Activated T-cell treated with anti-CD3 and anti-CD28 coated beads, Interleukin-2, amount 50 U/mL, for 24 hours (primary cell): ENCODE measurements at places on chromosomes 4 and X.

GRCh38 chrX:37746218-37746941 lies 33.5 kb upstream of the CYBB start:
- peak; percentile 45 for DNase-seq

- no peak for DNase-seq
These were observed 10.2 kb upstream of the YIPF6 start for GRCh38 chrX:68488657-68489056.

GRCh38 chr4:133555671-133556070 lies 406.6 kb downstream of the PCDH10 start:
- DNase-seq: no peak

- DNase-seq: no peak
These were observed 153.5 kb downstream of the SLC10A7 start for GRCh38 chr4:146368209-146368608.

GRCh38 chr4:1178300-1179088 lies 6.1 kb upstream of the SPON2 start:
- no peak for DNase-seq

GRCh38 chr4:13378973-13379759 lies 105.0 kb downstream of the RAB28 start:
- no peak for DNase-seq

DNA sequence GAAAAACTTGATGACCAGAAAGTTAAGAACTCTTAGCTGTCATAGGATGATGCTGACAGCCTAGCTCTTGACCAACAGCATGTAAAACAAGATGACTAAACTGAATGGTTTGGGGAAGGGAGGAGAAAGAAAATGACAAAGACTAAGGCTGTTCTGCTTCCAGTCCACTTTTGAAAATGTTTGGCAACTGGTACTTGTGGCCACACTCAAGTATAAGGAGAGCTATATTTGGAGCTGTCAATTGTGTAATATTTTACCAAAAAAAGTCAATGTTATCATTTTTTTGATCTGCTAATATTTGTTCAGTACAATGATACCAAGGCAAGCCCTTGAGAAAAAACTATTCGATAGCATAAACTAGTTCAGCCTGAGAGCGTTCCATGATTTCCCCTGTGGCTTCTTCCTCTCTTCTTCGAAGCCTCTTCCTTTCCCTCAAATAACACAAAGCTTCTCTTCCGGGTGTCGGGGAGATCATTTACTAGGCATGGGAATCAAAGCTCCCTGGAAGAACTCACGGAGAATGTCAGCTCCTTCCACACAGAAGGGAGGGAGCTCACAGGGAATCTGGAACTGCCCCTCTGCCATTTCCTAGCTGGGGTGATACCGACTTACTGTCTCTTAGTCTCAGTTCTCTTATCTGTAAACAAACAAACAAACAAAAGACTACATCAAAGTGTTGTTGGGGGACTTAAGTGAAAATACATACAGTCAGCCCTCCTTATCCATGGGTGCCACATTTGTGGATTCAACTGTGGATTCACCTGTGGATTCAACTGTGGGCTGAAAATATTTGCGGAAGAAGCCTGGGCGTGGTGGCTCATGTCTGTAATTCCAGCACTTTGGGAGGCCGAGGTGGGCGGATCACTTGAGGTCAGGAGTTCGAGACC lies 82.6 kb downstream of the SCD5 start:
- DNase-seq: no peak

- DNase-seq: no peak
These were observed 24.4 kb upstream of the ZNF718 start for GRCh38 chr4:99863-100262.

GRCh38 chr4:32551943-32552342 lies 1831.8 kb downstream of the PCDH7 start:
- no peak for DNase-seq

GRCh38 chrX:63658920-63659319 lies 126.1 kb downstream of the ARHGEF9 start:
- DNase-seq: no peak

DNA sequence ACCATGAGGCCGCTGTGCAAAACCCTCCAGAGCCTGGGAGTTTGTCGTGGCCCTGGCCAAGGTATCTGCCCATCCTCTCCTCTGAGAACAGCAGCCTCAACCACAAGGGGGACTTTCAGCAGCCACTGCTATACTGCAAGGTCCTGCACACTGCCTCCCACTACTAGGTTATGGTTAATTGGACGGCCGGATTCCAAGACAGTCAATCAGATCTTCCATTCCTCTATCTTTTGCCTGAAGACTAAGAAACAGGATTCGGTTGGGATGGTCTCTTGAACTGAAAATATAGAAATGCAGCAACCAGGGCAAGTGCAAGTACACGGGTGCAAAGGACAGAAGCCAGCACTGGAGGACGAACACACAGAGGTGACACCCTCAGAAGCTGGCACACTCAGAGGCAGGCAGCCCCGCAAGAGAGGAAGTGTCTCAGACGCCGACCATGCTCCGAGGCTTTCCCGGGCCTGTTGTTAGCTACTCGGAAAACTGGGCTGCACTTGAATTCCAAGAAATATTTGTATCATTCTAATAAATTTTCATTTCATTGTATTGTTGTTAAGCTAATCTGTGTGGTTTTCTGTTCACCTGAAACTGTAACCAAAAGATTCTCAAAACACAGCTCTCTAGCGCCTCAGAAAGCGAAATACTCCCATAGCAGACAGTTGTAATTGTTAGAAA lies 63.3 kb downstream of the AFAP1 start:
- DNase-seq: peak; percentile 58

DNA sequence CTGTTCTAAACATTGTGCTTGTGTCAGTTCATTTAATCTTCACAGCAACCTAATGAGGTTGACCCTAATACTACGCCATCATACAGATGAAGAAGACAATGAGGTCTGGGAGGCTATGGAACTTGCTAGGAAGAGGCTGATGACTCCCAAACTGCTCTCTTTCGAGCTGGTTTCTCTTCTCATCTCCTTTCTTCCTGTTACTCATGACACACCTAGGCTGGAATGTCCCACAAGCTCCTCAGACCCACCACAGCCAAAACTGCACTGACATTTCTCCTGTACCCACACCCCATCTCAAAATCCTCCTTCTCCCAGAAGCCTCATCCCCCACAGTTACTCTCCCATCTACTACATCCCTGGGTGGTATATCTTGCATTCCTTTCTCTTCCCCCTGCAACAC lies 27.4 kb upstream of the PJA1 start:
- DNase-seq: no peak

- no peak for DNase-seq
These were observed 81.7 kb downstream of the PDGFC start for GRCh38 chr4:156889616-156890594.

- DNase-seq: no peak
These were observed 107.8 kb downstream of the ADRA2C start for GRCh38 chr4:3874028-3874415.

DNA sequence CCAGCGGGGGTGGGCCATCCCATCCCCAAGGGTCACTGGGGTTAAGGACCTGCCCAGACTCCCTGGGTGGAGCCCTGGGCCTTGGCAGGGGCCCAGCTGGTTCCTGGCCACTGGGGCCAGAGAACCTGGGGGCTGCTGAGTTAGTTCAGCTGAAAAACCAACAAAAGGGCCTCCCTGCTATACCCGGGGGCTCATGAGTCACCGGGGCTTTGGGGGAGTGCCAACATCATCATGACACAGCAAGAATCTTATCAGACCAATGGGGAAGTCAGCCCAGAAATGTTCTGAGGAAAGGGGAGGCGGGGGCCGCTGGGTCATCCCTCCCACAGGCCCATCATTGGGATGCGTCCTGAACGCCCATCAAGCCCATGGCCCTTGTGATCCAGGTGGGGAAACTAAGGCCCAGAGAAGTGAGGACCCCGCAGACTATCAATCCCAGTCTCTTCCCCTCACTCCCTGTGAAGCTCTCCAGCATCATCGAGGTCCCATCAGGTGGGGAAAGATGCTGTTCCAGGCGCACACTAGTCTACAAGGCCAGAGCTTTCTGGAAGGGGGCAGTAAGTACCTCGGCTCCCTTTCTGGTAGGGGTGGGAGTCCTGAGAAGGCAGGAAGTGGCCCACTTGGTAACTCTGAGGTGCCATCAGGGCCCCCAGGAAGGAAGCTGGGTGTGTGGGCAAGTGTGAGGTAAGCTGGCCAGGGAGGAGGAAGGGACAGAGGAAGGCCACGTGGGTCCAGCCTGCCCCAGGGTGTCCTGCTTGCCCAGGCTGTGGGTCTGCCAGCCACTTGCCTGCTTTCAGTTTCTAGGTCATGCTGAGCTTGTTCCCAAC lies 4.5 kb downstream of the G6PD start:
- peak; percentile 72 for DNase-seq

GRCh38 chr4:151721466-151721865 lies 39.3 kb downstream of the GATB start:
- DNase-seq: no peak

- DNase-seq: no peak
These were observed 969.5 kb downstream of the PCDH18 start for GRCh38 chr4:136562834-136563233.

- DNase-seq: no peak
These were observed 13.1 kb upstream of the DRP2 start for GRCh38 chrX:101206471-101206870.

- no peak for DNase-seq
These were observed 79.8 kb downstream of the PSAPL1 start for GRCh38 chr4:7354927-7355326.

DNA sequence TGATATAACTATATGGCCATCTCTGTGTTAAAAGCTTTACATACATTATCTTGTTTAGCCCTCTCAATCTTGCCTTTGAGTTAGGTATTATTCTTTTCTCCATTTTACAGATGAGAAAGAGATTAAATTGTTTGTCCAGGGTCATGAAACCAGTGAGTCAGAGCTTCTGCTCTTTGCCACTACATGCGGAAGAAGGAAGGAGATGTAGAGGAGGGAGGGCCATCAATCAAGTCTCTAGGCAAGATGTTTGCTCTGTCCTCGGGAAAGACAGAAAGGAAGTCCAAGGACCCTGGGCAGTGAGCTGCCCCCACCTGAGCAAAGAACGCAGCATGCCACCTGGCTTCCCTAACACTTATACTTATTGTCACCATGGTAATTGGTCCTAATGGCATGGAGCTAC lies 133.7 kb upstream of the IL1RAPL2 start:
- DNase-seq: no peak

GRCh38 chr4:87622303-87622702 lies 14.0 kb downstream of the DSPP start:
- DNase-seq: no peak

DNA sequence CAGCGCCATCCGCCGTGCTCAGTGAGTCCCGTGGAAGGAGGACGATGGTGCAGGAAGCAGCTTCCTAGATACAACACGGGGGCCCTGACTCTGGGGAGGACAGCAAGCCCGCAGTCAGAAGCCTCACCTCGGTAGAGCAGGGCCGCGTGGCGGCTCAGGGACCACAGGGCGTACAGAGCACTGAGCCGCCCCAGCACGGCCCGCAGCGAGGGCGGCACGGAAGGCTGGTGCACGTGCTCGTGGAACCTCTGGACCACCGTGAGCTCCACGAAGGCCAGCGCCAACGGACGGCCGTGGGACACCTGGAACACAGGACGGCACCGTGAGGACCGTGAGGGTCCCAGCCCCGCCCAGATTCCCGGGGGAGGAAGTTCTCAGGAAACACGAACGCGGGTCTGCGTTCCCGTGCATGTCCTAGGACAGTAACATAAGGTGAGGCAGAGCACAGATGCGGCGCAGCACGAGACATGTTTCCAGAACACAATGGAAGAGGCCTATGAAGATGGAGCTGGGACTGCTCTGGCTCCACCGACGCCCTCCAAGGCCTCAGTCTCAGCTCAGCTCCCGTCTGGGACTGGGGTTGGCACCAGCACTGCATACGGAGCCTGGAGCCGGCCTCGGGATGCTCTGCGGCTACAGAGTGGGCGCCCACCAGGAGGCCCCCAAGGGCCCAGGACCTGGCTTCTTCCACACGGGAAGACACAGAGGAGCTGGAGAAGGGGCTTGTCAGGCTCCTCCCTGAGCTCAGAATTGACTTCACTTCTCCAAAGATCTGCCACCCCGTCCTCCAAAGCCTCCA lies 65.5 kb downstream of the ACOX3 start:
- DNase-seq: no peak

DNA sequence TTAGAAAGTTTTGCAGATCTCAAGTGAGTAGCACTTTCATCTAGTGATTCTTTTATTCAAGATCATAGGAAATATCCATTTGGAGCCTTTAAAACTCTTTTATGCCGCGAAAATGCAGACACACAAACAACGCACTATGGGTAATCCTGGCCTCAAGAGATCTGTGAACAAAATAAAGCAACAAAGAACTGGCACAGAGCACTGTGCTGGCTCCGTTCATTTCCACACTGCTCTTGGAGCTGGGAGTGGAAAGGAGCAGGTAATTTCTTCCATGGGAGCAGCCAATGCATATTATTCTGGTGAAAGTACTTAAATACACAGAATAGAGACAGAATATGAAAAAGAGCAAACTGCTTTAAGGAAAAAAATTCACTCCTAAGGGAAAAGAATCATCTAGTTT lies 172.7 kb upstream of the FRG1 start:
- DNase-seq: no peak

GRCh38 chr4:143344041-143344440 lies 7.4 kb downstream of the GAB1 start:
- DNase-seq: no peak

DNA sequence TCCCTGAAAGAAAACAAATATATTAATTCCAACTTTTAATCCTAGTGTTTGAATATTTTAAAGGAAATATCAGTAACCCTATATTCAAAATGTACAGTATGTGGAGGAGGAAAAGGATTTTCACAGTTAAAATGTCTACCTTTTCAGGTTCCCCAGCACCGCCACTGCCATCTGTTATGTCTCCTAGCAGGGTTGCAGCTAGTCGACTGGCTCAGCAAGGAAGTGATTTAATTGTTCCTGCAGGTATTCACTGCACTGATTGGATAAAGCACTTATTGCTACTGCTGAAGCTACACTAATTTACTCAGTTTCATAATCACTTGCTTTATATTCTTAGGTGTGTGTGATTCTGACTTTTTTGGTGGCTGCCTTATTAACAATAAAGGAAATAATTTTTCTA lies 65.5 kb upstream of the FHDC1 start:
- DNase-seq: no peak

- DNase-seq: no peak
These were observed 812 bp upstream of the KDM6A start for GRCh38 chrX:44871931-44872820.
